Fibroblast of lung (primary cell): ENCODE measurements at places on chromosomes 11 and 22. TPM values are rescaled to one million over a fixed set of nuclear protein-coding genes. Genes with fewer than 3 reads are reported as not detected.

DNA sequence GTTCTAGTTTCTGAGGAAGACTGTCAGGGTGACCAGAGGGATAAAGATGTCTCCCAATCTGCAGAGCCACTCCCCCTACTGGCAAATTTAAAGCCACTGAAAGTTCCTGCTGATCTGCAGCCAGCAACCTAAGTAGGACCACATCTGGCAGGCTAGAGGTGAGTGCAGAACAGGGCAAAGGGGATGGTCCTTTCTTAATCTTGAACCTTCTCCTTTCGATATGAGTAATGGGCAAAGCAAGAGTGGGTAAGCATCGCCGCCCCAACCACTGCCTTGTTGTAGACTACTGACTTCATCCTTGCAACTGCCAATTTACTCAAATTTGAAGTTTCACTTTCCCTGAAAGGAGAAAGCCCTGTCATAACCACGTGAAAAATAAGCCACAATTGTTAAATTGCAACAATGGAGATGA is 30.7 kb downstream of the SCUBE2 start:
- no peak for DNase-seq

GRCh38 chr22:47001288-47001687 is 238.8 kb downstream of the TBC1D22A start:
- no peak for DNase-seq

GRCh38 chr11:92596596-92597317 is 372.1 kb downstream of the FAT3 start:
- no peak for DNase-seq

- peak; percentile 75 for DNase-seq
Measured at GRCh38 chr11:87180742-87181141, 143.0 kb downstream of the TMEM135 start.

- DNase-seq = no peak
Measured at GRCh38 chr11:70511345-70511744, 113.0 kb downstream of the CTTN start.

GRCh38 chr11:96127596-96127959 is 203.7 kb upstream of the MTMR2 start:
- no peak for DNase-seq

GRCh38 chr22:19890502-19891316 is 36.0 kb upstream of the GNB1L start:
- no peak for DNase-seq

GRCh38 chr22:40030758-40031095 is 36.0 kb downstream of the FAM83F start:
- DNase-seq = no peak

DNA sequence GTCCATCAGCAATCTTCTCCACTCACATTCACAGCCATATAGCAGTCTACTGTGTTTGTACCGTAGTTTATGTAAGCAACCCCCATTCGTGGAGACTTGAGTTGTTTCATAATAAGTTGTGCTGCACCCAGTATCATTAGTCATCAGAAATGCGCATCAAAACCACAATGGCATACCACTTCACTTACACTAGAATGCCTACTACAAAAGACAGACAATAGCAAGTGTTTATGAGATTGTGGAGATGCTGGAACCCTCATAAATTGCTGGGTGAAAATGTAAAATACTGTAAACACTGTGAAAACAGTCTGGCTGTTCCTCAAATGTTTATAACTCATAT is 133.3 kb downstream of the ATXN10 start:
- peak; percentile 99 for DNase-seq

DNA sequence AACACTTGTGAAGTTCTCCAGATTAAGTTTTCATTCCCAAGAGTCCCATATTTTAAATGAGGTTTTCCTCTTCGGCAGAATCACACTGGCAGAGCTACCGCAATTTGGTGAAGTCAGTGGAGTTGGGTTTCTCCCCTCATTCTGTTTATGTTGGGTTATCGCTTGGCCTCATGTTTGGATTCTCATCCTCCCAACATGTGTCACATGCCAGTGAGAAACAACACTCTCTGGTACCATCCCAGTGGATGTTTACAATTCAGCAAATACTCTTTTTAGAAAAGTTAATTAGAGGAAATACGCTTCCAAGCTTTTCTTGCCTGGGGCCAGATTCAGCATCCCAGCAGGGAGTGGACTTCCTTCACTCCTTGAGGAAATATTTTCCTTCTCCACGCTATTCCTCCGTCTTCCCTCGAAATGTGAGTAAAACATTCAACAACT is 2.1 kb downstream of the PAMR1 start:
- peak; percentile 42 for DNase-seq

DNA sequence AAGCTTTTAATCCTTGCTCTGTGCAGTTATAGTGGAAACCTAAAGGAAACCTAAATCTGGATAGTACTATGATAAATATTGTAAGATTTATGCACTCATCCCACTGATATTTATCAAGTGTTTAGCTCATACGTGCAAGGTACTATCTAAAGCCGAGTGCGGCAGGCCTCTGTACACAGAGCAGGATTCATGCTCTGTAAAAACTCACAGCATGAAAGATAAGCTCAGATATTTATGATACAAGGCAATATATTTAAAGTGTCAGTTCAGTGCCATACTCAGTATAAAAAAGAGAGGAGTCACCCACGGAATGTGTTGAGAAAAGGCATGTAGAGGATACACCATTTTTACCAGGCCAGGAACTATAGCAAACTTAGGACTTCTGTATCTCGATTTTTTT is 66.2 kb downstream of the MAML2 start:
- no peak for DNase-seq

DNA sequence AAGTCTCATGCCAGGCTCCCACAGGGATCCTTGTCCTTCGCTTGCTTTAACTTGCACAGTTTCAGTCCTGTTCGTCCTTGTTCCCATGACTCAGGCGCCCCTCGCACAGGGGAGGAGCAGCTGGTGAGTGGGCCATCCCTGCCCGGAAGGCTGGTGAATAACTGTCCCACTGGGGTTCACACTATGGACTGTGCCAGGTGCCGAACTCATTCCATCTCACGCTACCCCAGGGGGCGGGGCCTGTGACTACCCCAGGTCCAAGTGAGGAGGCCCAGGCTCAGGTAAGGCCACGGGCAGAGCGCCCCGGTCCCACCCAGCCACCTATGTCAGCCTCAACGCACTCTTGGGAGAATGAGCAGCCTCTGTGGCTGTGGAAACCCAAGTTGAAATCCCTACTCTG is 7.2 kb upstream of the CARD10 start:
- DNase-seq = no peak

DNA sequence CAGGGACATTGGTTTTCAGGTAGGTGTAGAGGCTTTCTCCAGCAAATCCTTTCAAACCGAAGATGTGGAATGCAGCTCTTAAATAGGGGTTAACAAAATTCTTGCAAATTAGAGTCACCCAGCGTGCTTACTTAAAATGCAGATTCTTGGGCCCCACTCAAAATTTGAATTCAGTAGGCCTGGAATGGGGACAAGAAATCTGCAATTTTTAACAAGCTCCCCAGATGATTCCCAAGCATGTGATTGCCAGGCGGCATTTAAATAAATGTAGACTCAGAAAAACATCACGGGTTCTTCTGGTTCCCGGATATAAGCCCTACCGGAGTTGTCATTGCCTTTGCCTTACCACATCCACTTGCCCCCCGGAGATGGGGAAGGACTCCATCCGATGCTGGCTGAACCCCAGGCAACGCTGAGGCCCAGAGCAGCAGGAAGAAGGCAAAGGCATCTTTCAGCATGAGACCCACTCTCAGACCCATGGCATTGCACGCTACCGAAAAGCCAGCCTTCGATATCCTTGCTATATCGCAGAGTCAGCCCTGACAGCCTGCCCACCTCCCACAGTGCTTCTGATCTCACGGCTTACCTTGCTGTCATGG is 134.2 kb downstream of the DSCAML1 start:
- no peak for DNase-seq

- peak; percentile 40 for DNase-seq
Measured at GRCh38 chr11:104151404-104152204, 12.3 kb downstream of the PDGFD start.

DNA sequence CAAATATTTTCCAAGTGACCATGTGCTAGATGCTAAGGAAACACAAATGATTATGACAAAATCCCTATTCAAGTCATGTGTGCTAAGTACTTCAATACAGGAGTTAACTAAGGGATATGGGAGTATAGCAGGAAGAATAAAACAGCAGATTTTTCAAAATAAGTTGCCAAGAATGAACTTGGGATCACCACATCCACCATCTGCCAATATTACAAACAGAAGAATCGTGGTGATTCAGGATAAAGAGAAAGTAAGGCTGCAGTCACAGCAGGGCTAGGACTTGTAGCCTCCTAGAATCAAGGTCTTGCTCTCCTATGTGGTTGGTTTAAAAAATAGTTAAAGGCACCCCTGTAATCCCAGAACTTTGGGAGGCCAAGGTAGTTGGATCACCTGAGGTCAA is 34.3 kb downstream of the MRTFA start:
- peak; percentile 50 for DNase-seq

DNA sequence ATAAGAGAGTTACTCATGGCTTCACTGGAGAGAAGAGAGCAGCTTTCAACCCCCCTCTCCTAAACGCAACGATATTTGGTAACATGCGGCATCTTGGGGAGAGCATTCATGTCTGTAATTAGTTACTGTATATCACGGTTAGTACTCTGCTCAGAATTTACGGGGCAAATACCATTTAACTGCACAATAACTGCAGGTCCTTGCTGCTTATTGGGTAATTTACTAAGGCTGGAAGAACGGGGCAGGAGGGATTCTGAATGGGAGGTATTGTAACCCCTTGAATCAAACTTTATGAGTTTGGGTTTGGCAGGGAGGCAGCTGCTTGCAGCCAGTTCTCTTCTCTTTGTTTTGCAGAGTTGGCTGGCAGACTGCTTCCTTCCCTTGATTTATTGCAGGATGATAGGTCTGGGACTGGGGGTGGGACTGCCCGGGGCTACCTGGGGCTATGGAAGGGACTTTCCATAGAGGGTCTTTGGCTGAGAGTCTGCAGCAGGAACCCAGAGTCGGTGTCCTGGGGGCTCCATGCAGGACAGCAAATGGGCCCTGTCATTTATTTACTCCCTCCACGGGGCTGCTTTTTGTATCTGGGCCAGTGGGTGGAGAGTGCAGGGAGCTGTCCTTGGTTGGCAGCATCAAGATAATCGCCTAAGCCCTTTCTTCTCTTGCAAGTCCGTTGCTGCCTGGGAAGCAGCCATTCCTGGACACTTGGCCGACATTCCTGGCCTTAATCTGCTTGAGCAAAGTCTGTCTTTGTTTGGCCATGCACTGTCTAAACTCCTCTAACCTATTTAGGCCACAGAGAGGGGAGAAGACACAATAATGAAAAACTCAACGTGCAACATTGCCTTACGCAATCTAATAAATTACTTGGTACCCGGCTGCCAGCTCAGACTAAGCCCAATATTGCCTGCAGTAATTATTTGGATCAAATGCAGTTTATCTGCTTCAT is 188.9 kb downstream of the ST3GAL4 start:
- DNase-seq = peak; percentile 8

- DNase-seq = peak; percentile 73
Measured at GRCh38 chr22:23180301-23180892, at the start of gene BCR. Gene BCR (plus strand): TSS chr22:23180509. CDS start chr22:23180961, 452 bp downstream.

GRCh38 chr22:37301144-37301830 is 19.0 kb downstream of the CYTH4 start:
- no peak for DNase-seq

DNA sequence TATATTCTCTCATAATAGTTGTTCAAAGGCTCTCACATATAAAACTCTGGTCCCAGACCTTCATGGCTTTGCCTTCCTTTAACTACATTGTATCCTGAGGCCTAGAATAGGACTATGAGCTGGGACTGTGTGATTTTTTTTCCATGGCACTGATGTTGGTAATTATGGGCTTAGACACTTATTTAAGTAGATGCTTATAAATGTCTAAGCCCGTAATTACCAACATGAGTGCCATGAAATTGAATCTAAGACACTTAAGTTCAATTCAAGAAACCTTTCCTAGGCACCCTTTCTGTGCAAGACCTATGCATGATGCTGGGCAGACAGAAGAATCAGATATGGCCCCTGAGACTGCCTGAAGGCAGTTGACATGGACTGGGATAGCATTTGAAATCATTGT is 63.0 kb downstream of the P4HA3 start:
- DNase-seq = no peak

DNA sequence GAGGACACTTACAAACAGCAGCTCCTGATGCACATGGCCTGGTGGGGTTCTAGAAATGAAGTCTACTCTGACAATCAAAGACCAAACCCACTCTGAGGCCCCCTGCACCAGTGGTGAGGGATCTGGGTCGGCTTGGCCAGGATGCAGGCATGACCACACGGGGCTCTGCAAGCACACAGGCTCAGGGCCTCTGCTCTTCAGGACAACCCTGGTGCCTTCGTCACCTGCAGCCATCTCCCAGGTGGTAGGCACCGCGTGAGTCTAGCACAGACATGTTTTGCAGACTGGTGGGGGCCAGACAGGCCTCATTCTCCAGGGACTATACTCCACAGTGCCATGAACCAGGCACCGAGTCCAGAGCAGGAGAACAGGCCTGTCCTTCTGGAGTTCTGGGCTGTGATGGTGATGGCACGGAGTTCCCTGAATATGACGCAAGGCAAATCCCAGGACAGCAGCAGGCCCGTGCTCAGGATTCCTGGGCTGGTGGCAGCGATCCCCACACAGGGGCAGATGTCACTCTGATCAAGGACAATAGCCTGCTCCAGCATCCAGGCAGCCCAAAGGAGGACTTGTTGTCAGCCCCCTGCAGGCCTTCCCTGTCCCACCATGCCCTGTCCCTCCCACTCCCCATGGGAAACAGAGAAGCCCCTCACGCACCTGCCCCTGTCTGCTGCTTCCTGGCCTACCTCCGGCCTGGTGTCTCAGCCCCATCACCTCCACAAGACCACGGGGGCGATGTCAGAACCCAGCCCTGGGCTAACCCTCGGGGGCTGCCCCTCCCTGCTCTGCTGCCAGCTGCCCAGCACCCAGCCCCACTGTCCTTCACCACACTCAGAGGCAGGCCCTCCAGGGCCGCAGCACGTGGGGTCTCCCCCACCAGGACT is 36.1 kb downstream of the GNB1L start:
- no peak for DNase-seq

The HTR3A gene
- polyA plus RNA-seq = not detected in 2 replicates

The CEP126 gene
- 2.5 and 4.7 TPM in 2 replicates for polyA plus RNA-seq

The SLC16A8 gene
- polyA plus RNA-seq = not detected in 2 replicates

The OR52N4 gene
- polyA plus RNA-seq = 0.08 TPM in 1 of 2 replicates, not detected in the other

The OR2D2 gene
- polyA plus RNA-seq = not detected in 2 replicates

The SC5D gene
- polyA plus RNA-seq = 67.0 and 102 TPM in 2 replicates

The CLMP gene
- polyA plus RNA-seq = 151 and 243 TPM in 2 replicates

The APOBEC3G gene
- 11.0 and 14.3 TPM in 2 replicates for polyA plus RNA-seq
